ENCODE measurements at places on chromosomes 11 and 22.

GRCh38 chr11:11078344-11079086 lies 220.7 kb upstream of the ZBED5 start:
- DNase-seq, result no peak

DNA sequence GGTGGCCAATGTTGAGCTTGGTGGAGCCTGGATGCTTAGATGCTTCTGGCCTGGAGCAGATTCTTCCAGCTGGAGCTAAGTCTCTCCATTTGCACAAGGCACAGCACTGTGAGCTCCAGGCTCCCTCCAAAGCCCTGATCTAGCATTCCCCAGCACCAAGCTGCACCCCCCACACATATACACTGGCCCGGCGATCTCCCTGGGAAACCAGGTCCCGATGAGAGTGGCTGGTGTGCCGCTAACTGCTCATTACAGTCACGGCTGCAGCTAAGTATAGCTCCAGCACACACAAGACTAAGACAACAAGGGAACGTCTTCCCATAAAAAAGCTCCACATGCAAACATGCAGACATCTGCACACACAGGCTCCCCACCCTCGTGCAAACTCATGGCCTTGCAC lies 17.6 kb downstream of the KCNC1 start:
- no peak for DNase-seq

- no peak for DNase-seq
Observed at GRCh38 chr11:108906826-108907225, 242.0 kb downstream of the DDX10 start.

DNA sequence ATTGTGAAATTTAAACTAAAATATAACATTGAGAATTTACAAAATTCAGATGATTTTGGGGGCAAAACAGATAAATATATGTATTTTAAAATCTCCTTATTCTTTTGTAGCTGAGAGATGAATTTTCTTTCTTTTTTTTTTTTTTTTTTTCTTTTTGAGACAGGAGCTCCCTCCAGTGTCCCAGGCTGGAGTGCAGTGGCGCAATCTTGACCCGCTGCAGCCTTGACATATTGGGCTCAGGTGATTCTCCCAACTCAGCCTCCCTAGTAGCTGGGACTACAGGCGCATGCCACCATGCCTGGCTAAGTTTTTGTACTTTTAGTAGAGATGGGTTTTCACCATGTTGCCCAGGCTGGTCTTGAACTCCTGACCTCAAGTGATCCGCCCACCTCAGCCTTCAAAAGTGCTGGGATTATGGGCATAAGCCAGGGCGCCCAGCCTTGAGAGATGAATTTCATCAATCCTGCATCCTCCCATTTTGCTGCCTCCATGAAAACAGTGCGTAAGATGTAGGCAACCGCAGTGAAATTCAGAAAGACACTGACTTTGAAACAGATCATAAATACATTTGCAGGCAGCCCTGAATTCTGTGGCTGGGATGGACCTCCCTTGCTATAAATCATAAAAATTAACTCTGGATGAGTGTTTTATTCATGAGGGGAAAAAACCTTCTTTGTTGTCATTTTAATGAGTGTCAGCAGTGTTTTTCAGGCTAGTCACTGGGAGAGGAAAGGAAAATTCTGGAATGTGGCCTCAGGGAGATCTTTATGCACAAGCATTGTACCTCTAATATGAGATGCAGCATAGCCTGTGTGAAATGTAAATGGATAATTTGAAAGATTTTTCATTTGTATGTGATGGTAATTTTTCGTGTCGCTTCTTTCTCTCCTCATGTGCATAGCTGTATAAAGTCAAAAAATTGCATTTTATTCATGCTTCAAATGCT lies 14.4 kb downstream of the ELMOD1 start:
- DNase-seq, result no peak

DNA sequence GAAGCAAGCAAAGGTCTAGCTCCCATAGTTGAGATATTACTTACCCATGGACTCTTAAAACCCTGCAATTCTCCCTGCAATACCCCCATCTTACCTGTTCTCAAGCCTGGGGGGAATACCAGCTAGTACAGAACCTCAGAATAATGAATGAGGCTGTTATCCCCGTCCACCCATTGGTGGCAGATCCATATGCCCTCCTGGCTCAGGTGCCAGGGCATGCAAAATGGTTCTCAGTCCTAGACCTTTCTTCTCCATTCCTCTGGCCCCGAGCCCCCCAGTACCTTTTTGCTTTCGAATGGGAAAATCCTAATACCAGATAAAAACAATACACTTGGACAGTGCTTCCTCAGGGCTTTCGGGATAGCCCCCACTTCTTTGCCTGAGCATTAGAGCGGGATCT lies 86.4 kb downstream of the PIWIL4 start:
- no peak for DNase-seq

DNA sequence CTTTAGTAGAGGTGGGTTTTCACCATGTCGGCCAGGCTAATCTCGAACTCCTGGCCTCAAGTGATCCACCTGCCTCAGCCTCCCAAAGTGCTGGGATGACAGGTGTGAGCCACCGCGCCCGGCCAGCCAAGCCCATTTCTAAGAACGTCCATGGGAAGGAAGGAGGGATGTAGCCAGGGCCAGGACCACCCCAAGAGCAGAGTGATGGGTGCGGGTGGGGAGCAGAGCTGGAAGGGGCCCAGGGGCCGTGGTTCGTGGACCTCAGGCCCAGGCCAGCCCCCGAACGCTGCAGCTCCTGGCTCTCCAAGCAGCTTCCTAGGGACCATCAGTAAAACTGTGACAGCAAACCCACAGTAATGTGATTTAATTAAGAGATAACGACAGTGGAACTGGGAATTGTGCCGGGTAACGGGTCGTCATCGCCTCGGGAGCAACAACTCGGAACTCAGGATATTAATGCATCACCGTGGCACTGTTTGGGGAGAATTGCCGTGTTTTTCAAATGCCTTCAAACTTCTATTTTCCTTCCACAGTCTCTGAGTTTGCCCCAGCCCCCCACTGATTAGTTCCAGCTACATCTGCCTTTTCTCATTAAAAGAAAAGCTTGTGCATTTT lies 74.3 kb downstream of the BRD1 start:
- DNase-seq, result no peak

GRCh38 chr22:42272431-42272999 lies 2.1 kb upstream of the TCF20 start:
- no peak for DNase-seq

DNA sequence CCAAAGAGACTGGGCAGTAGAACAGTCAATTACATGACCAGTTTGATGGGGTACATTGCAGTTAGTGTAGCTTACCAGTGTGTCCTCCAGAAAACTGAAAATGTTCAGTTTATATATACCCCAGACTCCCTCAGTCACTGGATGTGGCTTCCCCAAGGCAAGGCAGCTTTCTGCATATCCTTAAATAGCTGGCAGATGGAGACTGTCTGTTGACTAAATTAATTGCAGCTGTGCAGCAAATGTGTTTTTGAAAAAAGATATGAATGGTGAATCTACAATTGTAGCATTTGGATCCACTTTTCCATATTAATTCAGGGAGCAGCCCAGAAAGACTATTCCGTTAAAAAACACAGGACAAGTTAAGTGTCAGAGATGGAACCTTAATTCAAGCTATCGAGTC lies 565.1 kb upstream of the CCDC179 start:
- no peak for DNase-seq

GRCh38 chr22:43406186-43406790 lies 5.5 kb upstream of the MPPED1 start:
- no peak for DNase-seq

- DNase-seq, result peak; percentile 43
Observed at GRCh38 chr11:27524155-27524554, 17.6 kb upstream of the LIN7C start.

GRCh38 chr11:95085117-95085816 lies 4.4 kb upstream of the ENDOD1 start:
- DNase-seq, result no peak

GRCh38 chr11:93822359-93822758 lies 28.1 kb downstream of the VSTM5 start:
- no peak for DNase-seq

DNA sequence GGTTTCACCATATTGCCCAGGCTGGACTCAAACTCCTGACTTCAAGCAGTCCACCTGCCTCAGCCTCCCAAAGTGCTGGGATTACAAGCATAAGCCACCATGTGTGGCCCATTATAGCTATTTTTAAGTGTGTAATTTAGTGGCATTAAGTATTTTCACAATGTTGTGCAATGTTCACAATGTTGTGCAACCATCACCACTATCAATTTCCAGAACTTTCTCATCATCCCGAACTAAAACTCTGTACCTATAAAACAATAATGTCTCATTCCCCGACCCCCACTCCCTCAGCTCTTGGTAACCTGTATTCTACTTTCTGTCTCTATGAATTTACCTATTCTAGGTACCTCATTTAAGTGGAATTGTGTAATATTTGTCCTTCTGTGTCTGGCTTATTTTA lies 7.5 kb downstream of the CFAP68 start:
- DNase-seq, result no peak

GRCh38 chr11:67442504-67443404 lies 522 bp downstream of the CORO1B start:
- DNase-seq, result no peak

GRCh38 chr11:82854242-82854641 lies 46.0 kb downstream of the PRCP start:
- DNase-seq, result no peak

GRCh38 chr11:121140369-121140768 lies 39.3 kb downstream of the TECTA start:
- DNase-seq, result no peak

DNA sequence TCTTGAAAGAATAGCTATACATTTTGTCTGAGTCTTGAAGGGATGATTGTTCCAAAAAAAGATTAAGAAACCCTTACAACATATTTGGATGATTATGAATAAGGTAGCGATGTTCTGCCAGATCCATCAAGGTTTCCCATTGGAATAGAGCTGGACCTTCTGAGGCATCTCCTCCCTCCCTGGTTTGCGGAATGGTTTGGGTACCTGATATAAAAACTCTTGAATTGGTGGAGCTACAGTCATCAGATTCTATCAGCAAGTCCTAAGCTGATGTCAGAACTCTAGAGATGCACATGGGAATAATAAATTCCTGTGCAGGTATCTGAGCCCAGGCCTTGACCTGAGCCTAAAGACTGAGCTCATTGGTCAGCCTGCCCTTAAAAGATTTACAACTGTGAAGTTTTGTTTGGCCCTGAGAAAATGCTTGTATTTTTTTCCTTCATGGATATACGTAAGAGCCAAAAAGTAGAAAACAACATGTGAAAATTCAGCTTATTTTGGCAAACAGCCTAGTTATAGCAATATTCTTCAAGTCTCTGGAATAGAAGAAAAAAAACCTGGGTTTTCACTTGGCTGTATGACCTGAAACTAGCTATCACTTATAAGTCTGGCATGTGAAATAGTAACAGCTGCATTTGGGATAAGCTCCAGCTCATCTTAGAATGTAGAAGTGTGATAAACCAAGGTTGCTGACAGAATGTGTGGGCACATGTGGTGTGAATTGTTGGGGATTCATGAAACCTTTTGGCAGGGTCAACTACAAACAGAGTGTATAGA lies 265.7 kb upstream of the CTSC start:
- no peak for DNase-seq

- DNase-seq, result no peak
Observed at GRCh38 chr11:68346462-68346790, 34.0 kb downstream of the LRP5 start.

DNA sequence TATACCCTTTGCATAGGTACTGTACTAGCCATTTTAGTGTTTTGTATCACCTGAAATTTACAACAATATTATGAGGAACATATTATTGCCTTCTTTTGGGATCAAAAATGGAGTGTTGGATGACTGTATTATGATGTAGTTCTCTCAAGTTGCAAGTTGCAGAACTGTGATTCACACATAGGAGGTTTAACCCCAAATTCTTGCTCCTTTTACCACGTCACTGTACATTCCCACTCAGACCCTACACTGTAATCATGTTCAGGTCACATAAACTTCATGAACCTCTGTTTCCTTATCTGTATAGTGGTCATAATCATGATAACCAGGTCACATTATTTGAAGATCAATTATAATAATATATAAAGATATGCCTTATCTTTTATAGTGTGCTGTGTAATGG lies 925.1 kb upstream of the TENM4 start:
- DNase-seq, result no peak

GRCh38 chr11:112381578-112381977 lies 120.9 kb upstream of the PLET1 start:
- DNase-seq, result no peak

GRCh38 chr11:24199461-24199860 lies 297.4 kb upstream of the LUZP2 start:
- no peak for DNase-seq

GRCh38 chr11:117706322-117706814 lies 90.6 kb downstream of the DSCAML1 start:
- no peak for DNase-seq

DNA sequence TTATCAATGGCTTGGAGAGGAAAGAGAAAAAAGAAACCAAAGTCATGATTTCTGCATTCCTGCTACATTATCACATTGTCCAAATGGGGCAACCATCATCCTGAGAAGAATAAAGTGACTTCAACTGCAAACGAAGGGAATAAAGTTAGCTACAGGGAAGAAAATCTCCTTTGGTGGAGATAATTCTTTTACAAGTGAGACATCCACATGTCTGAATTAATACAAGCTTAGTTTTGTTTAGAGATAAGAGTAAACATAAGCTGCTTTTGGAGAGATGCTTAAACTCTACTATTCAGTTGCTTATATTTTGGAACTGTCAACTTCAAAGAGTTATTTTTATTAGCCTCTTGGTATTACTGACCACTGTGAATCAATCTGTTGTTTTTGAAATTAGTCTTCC lies at the start of gene OR52L1:
Gene OR52L1, minus strand, starts transcription at position 101 of the 400 bp plus-strand sequence. Its CDS starts 55 bp downstream, at position 46.
- DNase-seq, result no peak

Measured in iPS DF 6.9 (cell line).